ENCODE measurements at places on chromosomes 6 and 20.

- no peak for DNase-seq
These were observed 277.0 kb upstream of the TBX18 start for GRCh38 chr6:85041376-85041775.

DNA sequence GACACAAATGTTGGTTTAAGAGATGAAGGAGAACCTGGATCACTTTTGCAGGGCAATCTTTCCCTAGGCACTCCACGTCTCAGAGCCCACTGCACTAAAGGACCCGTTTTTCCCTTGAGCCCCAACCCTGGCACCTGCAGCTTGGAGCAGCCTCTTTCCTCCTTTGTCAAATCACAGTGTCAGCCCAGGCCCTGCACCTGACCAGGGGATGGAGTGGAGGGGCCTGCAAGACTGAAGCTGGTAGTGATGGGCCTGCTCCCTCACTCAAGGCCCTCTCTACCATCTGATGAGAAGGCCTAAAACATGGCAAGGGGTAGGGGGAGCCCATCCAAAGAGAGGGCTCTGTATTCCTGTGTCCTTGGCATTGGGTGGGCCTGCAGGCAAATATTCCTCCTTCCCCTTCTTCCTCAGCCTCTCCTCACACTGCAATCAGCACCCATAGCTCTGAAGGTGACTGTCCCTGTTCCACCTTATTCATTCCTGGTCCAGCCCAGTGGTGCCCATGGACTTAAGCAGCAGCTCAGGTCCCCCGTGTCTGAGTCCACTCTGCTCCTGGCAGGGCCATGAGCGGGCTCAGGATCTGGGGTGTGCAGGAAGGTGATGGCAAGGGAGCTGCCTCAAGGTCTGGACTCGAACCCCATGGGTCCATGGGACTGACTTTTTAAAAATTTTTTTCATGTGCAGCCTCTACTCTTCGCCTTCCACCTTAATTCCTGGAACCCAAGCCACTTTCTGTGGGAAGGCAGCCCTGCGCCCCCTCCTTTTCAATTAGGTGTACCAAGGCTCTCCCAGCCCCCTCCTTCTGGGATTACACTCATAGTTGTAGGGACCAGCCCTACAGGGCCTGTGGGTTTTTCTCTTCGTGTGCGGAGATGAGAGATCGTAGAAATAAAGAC is 6.7 kb downstream of the RAET1G start:
- no peak for DNase-seq

DNA sequence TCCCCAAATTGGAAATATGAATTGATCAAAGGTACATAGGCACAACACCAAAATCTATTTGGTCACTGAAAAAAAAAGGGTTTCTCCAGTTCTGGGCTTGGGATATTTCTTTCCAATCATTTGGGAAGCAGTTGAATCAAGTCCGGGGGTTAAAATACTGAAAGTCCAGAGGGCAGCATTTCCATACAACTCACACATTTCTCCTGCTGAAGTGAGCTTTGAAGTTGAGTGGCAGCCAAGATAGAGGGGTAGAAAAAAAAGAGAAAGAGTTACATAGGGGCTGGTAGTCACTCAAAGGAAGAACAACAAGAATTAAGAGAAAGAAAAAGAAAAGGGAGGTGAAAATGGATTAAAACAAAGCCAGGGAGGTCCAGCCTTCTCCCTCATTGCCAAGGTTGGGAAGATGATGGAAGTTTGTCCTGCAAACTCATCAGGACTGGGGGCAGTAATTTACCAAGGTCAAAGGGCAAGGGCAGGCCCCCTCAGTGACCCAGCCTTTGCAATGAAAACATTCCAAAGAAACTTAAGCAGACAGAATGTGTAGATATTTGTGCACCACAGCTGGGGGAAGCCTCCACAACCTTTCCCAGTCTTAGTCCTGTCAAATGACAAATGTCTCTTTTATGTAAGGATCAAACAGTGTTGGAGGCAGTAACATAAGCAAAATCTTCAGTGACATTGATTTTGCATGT is 525.3 kb upstream of the JARID2 start:
- DNase-seq, result no peak

DNA sequence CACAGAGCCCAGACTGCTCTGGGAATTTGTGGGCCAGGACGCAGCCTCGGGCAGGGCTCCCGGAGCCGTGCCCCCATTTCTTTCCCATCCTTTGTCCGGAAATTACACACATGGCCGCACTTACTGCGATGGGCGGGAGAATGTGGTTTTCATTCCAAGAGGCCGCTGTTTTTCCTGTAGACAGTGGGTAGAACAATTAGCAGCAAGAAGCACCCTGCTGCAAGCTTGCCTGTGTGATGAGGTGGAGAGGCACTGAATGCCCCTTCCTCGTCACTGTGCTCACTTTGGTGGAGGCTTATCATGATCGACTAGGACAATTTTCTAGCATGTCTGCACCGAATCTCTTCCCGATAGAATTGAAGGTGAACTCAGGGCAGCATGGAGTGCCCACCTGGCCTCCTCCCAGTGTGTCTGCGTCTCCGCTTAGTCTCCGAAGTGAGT is 102.8 kb downstream of the DACT2 start:
- DNase-seq, result peak; percentile 27

- DNase-seq, result no peak
These were observed 5.2 kb downstream of the RPS12 start for GRCh38 chr6:132819405-132820161.

GRCh38 chr6:161890133-161890831 is 616.4 kb upstream of the AGPAT4 start:
- no peak for DNase-seq

- DNase-seq, result no peak
These were observed 196.8 kb downstream of the ATXN1 start for GRCh38 chr6:16564436-16564835.

DNA sequence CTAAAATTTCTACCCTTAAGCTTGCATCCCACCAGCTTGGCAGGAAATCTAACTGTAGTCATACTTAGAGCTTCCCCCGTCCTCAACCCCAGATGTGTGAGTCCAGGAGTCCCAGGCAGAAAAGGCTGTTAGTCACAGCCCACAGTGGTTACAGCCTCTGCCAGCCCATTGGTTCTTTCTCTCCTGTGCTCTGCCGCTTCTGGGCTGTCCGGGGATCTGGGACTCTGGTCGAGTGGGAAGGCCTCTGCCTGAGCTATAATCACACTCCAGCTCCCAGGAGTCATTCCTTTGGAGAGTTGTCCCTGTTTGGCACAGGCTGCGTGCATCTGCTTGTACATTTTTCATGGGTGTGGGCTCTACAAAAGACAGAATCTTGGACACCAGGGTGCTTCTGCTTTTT is 45.6 kb upstream of the FYN start:
- no peak for DNase-seq

DNA sequence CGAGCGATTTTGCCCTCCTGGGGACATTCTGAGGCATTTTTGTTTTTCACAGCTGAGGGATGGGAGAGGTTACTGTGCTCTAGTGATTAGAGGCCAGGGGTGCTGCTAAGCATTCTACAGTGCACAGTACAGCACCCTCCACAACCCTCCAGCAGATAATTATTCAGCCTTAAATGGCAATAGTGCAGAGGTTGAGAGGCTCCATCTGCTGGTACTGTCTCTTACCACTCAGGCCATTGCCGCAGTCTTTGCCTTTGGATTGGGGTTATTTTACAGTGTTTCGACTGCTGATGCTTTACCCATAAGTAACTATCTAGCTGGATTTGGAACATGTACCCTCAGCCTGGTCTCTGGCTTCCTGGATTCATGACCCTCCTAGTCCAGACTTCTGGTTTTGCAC is 705.3 kb downstream of the KIF16B start:
- no peak for DNase-seq

- DNase-seq, result no peak
These were observed 2.0 kb upstream of the TRMT11 start for GRCh38 chr6:125984311-125984710.

- peak; percentile 85 for DNase-seq
These were observed 332.9 kb downstream of the CDKAL1 start for GRCh38 chr6:20866935-20867703.

GRCh38 chr20:12068121-12068520 is 150.4 kb downstream of the BTBD3 start:
- no peak for DNase-seq

- no peak for DNase-seq
These were observed 204.5 kb downstream of the HIVEP2 start for GRCh38 chr6:142740449-142740848.

DNA sequence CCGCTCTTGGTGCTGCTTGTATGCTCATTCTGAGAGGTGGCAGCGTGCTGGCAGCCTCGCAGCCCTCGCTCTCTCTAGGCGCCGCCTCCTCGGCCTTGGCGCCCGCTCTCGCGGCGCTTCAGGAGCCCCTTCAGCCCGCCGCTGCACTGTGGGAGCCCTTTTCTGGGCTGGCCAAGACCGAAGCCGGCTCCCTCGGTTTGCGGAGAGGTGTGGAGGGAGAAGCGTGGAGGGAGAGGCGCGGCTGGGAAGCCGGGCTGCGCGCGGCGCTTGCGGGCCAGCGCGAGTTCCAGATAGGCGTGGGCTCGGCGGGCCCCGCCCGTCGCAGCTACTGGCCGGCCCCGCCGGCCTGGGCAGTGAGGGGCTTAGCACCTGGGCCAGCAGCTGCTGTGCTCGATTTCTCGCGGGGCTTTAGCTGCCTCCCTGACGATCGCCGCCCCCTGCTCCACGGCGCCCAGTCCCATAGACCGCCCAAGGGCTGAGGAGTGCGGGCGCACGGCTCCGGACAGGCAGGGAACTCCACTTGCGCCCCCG is 19.5 kb upstream of the FAM8A1 start:
- DNase-seq, result no peak

Measured in DMS79 treated with DMSO at 0.1 percent for 48 hours (cell line).